ENCODE measurements at places on chromosomes 13 and 19.

GRCh38 chr19:33175156-33175782 is 18.9 kb upstream of the LRP3 start:
- no peak for DNase-seq

GRCh38 chr13:40204246-40204645 is 462.2 kb downstream of the FOXO1 start:
- no peak for DNase-seq

DNA sequence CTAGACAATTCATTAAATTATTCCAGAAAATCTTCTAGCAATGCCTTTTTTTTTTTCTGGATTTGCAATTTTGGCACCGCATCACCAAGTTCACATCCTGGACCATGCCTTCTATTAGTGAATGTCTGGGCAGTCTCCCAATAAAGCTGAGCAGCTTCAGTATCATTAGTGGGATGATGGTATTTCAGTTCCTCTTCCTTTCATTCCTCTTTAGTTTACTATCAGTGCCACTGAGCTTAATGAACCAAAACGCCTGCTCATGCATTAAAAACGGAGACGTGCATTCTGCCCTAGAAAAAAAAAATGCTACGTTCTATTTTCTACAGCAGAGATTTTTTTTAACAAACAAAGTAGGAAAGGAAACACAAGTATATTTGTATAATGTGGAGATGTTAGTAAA is 343.0 kb downstream of the PCDH9 start:
- DNase-seq, result no peak

DNA sequence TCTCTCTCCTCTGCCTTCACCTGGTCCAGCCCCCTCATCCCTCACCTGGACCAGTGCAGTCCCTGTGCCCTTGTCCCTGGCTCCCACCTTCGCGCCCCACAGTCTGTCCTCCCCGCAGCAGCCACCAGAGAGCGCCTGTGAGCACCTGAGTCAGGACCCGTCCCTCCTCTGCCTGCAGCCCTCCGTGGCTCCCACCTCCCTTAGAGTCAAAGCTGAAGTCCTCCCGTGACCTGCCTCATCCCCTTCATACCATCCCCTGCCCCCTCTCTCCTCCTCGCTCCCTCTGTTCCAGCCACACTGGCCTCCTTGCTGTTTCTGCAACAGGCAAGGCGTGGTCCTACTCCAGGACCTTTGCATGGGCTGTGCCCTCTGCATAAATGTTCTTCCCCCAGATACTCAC is 10.3 kb downstream of the CELF5 start:
- DNase-seq, result peak; percentile 49

DNA sequence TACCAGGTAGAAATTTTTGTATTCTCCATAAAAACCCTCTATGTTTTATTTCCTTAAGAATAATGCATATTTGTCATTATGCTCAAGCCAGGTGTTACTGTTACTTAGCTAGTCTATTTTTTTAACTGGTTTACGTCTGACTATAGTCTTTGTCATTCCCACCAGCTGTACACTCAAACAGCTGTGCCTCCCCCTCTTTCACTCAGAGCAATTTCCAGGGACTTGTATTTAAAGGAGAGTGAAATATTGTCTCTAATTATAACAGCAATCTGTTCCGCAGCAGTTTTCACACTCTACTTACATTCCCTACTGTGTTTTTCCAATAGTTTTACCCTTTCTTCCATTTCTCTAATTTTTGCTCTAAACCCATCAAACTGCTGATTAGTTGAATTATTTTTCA is 813.6 kb upstream of the MIR17HG start:
- no peak for DNase-seq

DNA sequence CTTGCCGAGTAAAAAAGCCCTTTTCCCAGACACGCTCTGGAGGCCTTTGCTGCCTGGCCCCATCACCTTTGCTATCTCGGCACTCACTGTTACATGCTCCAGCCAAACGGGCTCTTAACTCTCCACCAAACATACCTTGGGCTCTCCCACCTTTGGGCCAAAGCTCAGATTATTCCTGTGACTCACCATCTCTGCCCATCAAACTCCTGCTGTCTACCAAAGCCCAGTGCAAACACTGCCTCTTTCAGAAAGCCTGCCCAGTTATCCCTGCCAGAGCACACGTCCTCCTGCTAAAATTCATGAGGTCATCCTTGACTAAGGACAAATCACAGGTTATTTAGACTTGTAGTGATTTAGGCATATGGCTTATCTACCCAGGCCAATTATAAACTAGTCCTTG is 48.1 kb upstream of the SERPINE3 start:
- DNase-seq, result no peak

DNA sequence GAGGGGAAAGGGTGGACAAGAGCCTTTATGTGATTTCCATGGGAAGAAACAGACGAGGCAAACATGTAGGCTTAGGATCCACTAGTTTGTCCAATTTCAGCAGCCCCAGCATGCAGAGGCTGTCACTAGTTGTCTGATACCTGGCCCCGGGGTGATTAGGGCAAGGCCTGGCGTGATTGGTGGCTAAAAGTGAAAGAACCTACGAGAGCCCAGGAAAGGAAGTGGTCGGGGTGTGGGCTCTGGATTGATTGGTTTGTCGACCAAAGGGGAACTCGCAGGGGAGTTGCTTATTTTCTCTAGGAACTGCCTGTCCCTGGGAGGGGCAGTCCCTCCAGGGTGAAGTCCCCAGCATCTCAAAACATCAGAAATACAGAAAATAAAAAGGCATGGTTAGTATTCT is 64.2 kb upstream of the UQCRFS1 start:
- DNase-seq, result no peak

- no peak for DNase-seq
Observed at GRCh38 chr13:32917504-32917903, 98.7 kb upstream of the KL start.

DNA sequence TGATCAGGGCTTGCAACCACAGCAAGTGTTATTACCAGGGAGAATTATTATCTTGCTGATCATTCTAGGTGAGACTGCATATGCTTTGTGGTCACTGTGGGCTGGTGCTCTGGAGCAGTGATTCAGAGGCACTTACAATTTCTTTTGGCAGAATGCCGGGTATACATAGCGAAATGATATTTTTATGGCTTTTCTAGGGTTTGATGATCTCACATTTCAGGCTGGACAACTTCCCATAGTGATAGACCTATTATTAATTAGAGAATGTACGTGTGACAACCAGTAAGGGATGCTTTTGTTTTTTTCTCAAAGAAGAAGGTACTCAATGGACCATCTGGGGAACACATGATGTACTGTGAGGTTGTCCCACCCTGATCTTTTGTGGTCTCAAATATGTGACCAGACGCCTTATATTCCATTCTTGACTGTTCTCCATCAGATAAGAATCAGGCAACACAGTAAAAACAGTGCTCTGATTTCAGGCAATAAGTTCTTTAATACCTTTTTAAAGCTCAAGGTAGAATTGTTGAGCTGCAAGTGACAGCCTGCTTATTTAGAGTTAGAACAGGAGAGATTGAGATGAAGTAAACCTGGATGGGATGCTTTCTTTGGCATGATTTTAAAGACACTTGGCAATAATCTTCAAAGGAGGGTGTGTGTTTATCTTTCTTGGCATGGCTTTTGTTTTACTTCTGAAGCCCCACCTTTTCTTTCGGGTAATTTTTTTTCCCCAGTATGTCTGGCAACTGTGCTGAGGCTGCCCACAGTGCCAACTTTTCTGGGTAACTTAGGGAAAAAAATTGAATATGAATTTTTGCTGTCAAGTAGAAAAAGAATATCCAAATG is 27.4 kb upstream of the SCEL start:
- no peak for DNase-seq

DNA sequence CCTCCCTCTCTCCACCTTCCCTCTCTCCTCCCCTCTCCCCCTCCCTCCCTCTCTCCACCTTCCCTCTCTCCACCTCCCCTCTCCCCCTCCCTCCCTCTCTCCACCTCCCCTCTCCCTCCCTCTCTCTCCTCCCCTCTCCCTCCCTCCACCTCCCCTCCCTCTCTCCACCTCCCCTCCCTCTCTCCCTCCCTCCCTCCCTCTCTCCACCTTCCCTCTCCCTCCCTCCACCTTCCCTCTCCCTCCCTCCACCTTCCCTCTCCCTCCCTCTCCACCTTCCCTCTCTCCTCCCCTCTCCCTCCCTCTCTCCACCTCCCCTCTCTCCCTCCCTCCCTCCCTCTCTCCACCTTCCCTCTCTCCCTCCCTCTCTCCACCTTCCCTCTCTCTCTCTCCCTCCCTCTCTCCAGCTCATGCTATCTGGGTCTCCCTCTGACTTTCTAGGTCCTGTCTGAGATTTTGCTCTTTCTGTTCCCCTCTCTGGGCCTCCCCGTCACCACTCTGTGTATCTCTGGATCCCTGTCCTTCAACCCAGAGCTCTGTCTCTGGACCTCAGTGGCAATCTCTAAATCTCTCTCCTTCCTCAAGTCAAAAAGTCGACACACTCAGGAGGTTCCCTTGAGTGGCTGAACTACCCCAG is 3.5 kb upstream of the CNOT3 start:
- DNase-seq, result no peak

DNA sequence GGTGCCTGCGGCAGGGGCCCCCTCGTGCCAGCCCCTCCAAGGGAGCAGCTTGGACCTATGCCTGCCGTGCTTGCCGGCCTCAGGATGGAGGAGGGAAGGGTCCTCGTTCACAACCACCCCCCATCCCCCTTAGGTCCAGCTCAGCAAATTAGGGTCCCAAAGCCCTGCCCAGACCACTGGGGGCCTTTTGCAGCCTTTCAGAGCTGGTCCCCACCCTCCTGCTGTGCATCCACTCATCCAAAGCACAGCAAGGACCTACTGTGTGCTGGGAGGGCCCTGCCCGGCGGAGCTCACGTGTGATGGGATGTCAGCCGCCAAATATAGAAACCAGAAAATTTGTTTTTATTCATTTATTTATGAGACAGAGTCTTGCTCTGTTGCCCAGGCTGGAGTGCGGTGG is 16.5 kb upstream of the SLC7A10 start:
- DNase-seq, result no peak

DNA sequence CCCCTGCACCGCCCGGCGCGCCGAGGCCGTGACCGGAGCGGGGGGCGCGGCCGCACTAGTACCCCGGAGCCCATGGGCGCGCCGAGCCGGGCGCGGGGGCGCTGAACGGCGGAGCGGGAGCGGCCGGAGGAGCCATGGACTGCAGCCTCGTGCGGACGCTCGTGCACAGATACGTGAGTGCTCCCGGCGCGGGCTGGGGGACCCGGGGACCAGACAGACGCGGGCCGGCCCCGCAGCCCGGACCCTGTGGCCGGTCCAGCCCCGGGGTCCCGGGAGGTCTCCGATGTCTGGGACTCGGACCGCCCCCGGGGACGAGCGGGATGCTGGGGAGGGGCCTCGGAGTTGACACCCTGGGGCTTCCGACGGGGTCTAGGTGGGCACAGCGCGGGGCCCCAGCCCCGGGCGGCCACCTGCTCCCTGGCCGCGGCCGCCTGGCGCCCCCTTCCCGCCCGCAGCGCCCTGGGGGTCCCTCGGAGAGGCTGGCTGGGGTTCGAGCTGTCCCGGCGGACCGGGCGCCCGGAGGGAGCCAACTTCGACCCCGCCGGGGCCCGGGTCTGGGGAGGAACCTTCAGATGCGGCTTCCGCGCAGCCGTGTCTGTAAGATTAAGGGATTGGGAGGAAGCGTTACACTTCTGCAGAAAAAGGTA is 568 bp downstream of the ATP11A start:
- no peak for DNase-seq

DNA sequence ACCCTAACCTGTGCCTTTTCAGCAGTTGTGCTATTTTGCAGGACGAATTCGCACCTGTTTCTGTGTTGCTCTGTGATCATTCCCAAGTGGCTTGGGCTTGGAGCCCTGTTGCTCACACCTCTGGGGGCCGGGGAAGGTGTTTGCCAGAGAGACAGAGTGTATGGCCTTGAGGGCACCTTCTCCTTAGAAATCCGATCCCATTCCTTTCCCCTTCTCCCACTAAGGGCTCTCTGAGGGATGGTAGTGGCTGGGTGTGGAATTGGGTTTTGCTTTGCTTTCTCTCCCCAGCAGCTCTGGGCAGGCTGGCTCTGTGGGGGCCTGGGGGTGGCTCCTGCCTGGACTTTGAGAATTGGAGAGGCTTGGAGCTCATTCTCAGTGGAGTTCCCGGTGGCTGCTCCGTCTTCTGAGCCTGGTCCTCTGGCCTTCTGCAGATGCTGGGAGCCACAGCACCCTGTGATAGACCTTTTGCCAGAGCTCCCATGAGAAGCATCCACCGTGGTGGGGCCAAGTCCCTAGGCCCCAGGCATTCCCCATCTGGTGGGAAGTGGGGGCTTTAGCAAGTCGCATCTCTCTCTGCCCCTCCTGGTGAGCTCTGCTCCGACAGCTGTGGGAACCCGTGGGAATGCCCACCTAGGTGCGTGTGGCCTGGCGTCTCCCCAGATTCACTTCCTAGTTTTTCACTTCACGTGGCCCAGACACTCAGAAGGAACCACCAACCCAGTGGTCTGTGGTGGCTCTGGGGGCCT is 26.1 kb downstream of the ATP11A start:
- no peak for DNase-seq

- peak; percentile 65 for DNase-seq
Observed at GRCh38 chr19:34712395-34713261, 21.4 kb upstream of the ZNF181 start.

DNA sequence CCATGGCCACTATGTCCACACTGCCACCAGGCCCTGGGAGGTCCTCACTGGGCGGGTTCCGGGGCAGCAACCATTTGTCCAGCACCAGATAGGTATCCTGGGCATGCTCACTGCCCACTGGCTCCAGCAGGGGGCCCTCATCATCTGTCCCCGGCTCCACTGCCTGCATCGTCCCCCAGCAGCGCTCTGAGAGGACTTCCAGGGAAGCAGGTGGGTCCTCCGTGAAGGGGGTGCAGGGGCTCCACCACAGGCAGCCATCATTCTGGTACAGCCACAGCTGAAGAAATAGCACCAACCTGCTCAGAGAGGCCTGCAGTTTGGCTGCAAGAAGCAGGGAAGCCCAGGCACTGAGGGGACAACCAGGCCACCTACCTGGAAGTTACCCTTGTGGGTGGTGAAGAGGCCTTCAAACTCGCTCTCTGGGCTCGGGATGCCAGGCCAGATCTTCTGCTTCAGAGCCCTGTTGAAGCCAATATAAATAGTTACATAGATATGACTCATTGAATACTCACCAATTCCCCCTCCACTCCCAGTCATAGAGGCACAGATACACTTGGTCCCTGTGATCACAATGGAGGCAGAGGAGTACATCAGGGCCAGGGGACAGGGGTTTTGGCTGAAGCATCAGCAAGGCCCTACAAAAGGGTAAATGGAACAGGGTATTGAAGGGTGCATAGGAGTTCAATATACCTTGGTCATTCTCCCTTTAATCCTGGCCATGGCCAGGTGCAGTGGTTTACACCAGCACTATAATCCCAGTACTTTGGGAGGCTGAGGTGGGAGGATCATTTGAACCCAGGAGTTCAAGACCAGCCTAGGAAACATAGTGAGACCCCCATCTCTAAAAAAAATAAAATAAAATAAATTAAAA is 4.1 kb downstream of the SWSAP1 start:
- peak; percentile 47 for DNase-seq

DNA sequence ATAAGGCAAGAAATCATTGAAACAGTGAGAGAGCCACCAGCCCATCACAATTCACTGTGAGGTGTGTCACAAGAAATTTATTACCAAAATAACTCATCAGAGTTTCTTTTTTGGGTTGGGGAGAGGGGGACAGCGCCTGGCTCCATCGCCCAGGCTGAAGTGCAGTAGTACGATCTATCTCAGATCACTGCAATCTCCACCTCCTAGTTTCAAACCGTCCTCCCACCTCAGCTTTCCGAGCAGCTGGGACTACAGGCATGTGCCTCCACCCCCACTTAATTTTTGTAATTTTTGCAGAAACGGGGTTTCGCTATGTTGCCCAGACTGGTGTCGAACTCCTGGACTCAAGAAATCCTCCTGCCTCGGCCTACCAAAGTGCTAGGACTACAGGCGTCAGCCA is 3.6 kb downstream of the IFNL1 start:
- no peak for DNase-seq

- no peak for DNase-seq
Observed at GRCh38 chr19:2180881-2181632, 17.3 kb downstream of the DOT1L start.

- no peak for DNase-seq
Observed at GRCh38 chr19:17479325-17479791, 9.0 kb downstream of the SLC27A1 start.
